ENCODE measurements at places on chromosomes 12 and 14. TPM values are rescaled to one million over a fixed set of nuclear protein-coding genes. Genes with fewer than 3 reads are reported as not detected.

DNA sequence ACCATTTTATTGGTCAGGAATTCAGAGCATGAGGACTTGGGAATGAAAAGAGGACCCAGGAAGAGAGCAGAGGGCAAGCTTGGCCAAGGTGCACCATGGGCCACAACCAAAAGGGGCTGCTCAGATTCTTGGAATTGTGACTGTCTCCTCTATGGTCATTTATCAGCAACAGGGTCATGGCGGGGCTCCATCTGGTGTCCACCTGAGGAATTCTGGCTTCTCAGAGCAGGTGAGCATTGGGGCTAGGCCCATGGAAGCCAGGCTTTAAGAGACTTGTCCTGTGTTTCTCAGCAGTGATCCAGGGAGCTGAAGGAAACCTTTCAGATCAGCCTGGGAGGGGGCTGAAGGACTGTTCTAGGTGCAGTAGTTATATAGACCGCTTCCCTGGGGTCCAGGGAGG is 2.6 kb upstream of the RIN3 start:
- DNase-seq: no peak

DNA sequence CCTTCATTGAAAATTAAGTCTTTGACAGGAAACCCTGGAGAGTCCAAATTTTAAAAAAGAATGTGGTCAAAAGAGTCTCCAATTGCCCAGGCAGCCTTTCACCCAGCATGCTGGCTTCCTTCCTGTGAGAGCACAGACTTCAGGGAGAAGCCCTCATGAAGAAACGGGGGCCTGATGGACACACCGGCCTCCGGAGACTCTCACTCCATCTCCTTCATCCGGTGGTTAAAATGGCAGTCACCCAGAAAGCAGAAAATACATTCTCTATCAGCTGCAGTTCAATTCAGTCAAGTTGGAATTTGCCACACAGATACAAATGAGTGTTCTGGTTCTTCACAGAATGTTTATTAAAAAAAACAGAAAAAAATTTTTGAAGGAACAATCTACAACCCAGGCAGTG is 56.5 kb downstream of the CPM start:
- DNase-seq: no peak

- DNase-seq: no peak
Measured at GRCh38 chr12:44347145-44347544, 511.3 kb downstream of the TMEM117 start.

DNA sequence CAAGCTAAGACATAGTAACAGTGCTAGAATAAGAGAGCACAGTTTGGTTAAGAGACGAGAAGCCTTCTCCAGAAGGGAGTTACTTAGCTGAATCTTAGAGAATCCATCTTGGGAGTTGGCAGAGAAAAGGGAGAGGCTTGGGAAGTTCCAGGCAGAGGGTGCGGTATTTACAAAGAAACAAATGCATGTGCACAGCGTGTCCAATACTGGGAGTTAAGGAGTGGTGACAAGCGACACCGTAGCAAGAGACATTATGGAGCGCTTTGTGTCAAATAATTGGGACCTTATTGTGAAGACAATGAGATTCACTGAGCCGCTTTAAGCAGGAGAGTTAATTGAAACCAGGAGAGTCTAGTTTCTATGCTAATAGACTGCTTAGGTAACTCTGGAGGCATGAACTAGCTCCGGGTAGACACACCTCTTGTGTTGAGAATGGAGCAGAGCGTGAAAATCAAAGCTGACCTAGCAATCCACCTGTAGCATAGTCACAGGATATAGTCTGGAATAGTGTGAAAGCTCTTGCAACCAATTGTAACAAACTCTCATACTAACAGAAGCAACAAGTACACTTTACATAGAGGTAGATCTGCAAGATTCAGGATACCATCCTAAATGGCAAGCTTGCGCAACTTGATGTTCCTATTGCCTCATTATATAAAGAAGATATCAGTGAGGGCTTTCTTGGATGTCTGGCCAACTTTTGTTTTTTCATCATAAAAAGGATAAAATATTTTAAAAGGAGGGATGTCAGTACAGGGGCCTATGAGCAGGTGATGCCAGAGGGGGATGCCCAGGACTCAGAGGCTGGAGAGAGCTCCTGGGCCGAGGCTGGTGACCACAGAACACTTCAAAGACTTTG is 5.3 kb downstream of the ALDH1L2 start:
- no peak for DNase-seq

The ASIC1 gene
- 4.0 TPM for total RNA-seq

The RILPL2 gene
- 1.7 TPM for total RNA-seq

DNA sequence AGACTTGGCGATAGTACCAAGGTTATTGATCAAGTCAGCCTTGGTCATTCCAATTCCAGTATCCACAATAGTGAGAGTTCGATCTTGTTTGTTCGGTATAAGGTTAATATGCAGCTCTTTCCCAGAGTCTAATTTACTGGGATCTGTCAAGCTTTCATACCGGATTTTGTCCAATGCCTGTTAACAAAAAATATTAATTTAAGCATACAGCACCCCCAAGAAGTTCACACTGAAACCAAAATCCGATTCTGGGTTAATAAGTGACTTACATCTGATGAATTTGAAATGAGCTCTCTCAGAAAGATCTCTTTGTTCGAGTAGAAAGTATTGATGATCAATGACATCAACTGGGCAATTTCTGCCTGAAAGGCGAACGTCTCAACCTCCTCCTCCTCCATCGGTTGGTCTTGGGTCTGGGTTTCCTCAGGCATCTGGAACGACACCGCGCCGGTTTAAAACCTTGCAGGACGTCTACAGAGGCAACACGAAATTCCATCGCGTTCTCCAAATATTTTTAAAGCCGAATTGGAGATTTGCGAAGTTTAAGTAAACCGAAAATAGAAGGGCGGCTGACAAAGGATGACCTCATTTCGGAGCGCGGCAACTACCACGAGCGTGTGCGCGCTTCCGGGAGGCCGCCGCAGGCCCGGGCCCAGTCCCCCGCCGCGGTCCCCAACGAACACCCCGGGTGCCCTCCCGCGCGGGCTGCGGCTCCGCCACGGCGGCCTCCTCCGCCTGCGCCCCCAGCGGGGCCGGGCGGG is 716 bp downstream of the HSP90AA1 start:
- DNase-seq: no peak

GRCh38 chr12:49703647-49704137 is 3.5 kb downstream of the FMNL3 start:
- DNase-seq: no peak

The SDS gene
- not detected for total RNA-seq

GRCh38 chr14:74656964-74657363 is 44.9 kb upstream of the LTBP2 start:
- DNase-seq: no peak

GRCh38 chr14:98494582-98494981 is 777.4 kb downstream of the BCL11B start:
- DNase-seq: no peak

DNA sequence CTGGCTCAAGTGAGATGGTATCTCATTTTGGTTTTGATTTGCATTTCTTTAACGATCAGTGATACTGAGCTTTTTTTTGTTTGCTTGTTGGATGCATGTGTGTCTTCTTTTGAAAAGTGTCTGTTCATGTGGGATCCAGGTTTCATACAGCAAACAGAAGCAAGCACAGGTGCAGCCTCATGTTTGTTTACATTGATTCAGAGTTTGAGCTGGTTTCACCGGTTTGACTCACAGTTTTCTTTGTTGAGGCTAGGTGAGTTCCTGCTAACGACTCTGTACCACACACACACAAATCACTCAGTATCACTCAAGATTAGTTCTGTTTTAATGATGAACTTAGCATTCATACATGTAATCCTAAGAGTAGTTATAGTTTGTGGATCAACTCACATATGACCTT is 3.7 kb downstream of the OR10G2 start:
- no peak for DNase-seq

The CACNA2D4 gene
- 0.14 TPM for total RNA-seq

DNA sequence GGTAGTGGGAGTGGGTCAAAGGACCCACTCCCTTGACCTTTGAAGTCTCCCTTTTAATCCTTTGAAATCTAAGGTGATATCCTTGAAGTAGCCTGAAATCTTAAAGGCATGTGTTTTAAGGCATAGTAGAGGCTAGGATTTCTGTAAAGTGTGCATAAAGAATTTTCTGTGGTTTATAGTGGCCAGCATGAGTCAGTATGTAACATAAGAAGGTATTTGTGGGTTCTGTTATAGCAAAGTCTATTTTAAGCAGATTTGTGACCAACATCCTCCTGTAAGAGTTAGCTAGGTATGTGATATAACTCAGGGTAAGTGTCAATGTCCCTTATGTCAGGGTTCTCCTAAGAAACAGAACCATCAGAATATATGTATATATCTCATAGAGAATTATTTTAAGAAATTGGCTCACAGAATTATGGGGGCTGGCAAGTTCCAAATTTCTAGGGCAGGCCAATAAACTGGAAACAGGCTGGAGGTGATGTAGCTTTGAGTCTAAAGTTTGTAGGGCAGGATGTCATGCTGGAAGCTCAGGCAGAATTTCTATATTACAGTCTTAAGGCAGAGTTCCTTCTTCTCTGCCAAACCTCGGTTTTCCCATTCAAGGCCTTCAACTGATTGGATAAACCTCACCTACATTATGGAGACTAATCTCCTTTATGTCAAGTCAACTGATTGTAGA is 18.7 kb upstream of the EPYC start:
- no peak for DNase-seq

DNA sequence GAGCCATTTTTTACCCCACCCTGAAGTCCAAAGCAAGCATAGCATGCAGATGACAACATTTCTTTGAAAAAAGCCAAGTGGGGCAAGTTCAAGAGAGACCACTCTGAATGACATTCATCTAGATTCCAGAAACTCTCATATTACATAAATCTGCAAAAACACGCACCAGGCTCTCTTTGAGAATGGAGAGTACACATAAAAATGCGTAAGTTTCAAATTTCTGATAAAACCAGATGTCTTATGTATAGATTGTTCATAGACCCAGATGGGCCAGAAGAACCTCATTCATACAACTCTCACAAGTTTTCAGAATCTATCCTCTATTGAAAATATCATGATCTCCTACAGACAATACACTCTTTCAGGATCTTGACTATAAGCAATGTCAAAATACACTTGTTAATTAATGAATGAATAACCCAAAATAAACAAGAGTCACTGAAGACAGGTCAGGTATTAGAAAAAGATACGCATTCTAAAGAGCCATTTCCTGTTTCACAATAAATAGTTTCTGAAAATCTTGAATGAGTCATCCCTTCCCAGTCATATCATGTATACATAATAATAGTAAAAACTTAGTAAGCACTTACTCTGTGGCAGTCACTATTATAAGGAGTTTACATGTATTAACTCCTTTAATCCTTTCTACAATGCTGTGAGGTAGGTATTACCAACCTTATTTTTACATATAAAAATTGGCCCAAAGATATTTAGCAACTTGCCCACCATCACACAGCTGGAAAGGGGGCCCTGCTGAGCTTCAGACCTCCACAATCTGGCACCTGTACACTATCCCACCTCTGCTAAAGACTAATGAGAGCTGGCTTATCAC is 72.0 kb downstream of the PPP2R5E start:
- peak; percentile 67 for DNase-seq

DNA sequence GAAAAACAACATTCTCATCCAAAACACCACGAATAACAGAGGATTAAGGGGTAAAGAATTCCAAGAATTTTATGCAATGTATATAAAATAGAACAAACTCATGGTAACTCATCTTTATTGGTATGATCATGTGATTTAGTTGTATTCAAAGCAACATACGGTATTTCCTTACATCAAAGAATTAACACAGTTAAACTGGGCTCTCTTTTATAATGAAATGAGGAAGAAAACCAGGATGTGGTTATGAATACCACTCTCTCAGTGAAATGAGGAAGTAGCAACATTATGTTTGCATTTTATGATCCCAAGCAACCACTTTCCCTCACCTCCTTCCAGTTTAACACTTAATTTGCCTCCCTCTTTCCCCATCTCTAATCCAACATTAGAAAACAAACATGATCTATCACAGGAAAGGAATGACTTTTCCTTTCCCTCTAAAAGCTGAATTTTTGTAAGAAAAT is 22.9 kb downstream of the SPTLC2 start:
- no peak for DNase-seq

- DNase-seq: no peak
Measured at GRCh38 chr12:75302781-75303180, 27.3 kb downstream of the CAPS2 start.

The ATF7IP gene
- total RNA-seq: 21.3 TPM

- no peak for DNase-seq
Measured at GRCh38 chr12:29026419-29026818, 122.7 kb upstream of the FAR2 start.

DNA sequence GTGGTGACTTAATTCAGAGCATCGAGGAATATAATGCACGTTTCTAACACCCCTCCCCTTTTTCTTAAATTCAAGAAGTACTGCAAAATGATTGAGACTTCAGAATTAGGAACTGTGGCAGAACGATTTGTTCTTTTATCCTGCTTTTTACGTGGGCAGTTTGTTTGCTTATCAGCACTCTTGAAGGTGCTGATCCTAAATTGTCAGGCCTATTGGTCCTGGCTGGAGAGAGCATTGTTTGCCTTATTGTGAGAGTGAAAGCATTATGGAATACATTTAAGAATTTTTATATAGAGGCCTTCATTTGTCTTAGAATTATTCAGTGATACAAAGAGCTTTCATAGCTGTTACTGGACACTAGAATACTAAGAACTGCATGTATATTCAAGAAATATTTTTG is 59.1 kb downstream of the TMTC2 start:
- no peak for DNase-seq

DNA sequence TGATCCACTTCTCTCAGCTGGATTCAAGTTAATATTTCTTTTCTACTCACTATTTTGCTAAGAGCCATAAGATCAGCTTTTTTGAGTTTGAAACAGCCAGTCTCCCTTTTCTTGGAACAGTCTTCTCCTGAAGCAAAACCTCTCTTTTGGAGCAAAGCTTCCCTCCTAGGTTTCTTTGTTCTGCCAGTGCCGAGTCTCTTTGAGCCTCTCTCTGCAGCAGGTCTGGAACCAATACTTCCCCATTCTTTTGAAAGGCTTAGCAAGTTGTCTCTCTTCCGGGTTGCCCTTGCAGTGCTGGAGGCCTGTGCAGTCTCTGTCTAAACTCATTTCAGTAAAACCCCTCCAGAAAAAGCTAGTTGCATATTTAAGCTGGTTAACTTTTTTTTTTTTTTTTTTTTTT is 454.8 kb downstream of the NOVA1 start:
- DNase-seq: no peak

DNA sequence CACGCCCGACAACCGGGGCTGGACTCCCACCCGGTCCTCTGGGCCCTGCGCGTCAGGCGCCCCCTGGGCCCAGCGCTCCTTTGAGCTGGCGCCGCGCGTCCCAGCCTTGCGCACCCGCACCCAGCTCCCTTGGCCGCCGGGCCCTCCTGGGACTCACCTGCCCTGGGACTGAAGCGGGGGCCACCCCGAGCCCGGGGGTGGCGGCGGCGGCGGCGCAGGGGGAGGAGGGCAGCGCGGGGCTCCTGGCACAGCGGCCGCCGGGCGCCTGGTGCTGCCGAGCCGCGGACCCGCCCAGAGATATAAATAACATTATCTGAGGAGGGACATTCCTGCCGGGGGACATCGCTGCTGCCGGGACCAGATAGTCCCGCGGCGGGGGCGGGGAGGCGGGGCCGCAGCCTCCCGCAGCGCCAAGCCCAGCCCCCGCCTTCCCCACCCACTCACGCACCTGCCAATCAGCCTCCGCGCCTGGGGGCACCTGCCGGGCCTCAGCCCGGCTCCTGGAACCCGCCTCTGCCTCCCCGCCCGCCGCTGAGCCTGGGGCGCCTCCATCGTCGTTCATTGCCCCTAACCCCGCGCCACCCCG is at the start of gene SPTB:
Gene SPTB (minus strand): TSS at position 273 of the 586 bp plus-strand sequence. CDS start 56,813 bp downstream, outside the sequence.
- no peak for DNase-seq

The MANSC4 gene
- total RNA-seq: not detected
